ENCODE measurements at places on chromosomes 4 and X.

- no peak for DNase-seq
Measured at GRCh38 chr4:186781032-186781917, 57.6 kb upstream of the FAT1 start.

GRCh38 chrX:46485897-46486296 lies 59.3 kb downstream of the ZNF674 start:
- DNase-seq, result no peak

DNA sequence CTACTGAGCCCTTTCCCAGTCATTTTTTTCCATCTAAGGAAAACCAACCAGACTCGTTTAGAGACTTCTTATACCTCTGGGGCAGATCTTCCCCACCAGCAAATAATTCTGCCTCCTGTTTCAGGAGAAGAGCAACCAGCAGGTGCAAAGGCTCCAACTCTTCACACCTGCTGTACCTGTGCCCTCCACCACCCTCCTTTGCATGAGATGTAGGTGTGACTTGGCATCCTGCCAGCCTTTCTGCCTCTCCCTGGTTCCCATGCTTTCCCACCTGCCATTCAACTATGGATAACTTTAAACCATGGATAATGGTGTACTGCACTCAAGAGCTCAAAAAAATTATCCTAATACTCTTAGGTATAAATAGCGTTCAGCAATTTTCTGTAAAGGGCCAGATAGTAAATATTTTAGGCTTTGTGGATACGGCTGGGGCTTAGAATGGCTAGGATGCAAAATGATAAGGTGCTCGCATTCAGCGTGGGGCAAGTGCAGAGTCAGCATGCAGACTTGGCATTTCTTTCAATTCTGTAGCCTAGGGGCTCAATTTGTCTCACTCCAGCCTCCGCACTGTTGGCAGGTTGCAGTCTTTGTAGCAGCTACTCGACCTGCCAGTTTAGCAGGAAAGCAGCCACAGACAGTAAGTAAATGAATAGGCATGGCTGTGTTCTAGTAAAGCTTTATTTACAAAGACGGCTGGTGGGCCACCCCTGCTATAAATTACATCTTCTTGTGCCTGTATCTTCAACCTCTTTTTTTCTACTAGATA lies 79.8 kb downstream of the HCCS start:
- DNase-seq, result no peak

GRCh38 chr4:106893903-106894302 lies 142.2 kb downstream of the DKK2 start:
- DNase-seq, result no peak

DNA sequence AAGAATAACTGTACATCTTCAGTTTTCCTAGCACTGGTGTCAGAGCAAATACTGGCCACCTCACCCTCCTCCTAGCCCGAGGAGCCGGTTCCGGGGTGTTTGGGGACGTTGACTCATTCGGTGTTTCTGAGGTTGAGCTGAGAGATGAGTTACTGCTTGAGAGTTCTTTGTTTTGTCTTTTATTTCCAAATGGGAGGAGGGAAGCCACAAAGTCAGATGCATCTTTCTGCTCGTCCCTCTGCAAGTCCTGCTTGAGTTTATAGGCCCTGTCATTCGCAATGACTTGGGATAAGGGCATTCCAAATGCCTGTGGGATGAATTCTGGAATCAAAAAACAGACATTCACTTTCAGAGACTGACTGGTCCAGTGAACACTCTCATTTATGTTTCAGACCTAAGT lies 77.5 kb downstream of the HCCS start:
- DNase-seq, result no peak

GRCh38 chr4:182875453-182876405 lies 41.5 kb downstream of the DCTD start:
- DNase-seq, result no peak

DNA sequence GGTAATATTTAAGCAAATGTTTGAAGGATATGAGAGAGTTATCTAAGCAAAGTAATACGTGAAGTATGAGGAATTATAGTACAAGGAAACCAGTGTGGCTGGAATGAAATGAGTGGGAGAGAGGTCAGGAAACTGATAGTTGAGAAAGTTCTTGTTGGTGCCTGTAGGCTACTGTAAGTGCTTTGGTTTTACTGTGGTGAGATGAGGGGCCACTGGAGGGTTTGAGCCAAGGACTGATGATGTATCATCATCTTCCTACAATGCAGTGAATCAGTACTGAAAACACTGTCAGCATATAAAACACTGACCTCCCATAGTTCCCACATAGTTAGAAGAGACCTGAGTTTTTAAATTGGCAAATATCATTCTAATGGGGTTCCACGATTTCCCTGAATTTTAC lies 367.5 kb upstream of the CTSO start:
- DNase-seq, result no peak

DNA sequence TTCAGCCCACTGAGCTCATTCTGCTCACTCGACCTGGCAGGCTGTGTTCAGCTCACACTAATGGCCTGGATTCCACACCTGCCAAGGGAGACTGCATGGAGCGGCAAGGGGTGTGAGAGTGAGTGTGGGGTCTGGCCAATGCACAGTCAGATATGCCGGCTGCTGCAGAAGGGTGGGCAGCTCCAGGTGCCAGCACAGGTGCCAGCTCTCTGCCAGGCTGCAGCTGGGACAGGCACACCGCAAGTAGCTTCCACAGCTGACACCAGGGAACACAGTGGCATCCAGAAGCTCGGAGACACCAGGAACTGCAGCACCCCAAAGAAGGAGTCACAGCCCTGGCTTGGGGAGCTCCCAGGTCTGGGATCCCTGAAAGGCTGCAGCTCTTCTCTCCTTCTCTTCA lies 83.7 kb downstream of the PRDM5 start:
- DNase-seq, result no peak

DNA sequence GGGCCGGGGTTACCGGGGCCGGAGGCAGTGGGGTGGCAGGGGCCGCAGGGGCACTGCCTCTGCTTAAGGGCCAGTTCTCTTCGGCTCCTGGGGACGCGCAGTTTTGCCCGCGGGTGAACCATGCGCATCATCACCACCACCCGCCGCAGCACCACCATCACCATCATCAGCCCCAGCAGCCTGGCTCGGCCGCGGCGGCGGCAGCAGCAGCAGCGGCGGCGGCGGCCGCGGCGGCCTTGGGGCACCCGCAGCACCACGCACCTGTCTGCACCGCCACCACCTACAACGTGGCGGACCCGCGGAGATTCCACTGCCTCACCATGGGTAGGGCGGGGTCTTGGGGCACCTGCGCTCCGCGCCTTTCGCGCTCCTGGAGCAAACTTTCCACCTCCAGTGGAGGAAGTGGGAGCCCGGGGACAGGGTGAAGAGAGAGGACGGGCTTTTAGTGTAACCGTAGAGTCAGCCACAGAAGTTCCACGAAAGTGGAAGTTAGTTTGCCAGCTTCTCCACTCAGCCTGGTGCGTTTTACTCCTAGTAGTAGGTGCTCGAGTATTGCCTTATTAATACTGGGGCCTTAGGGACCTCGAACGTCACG lies 729 bp downstream of the GSX2 start:
- no peak for DNase-seq

GRCh38 chr4:1160351-1160750 lies 12.0 kb downstream of the SPON2 start:
- DNase-seq, result no peak

DNA sequence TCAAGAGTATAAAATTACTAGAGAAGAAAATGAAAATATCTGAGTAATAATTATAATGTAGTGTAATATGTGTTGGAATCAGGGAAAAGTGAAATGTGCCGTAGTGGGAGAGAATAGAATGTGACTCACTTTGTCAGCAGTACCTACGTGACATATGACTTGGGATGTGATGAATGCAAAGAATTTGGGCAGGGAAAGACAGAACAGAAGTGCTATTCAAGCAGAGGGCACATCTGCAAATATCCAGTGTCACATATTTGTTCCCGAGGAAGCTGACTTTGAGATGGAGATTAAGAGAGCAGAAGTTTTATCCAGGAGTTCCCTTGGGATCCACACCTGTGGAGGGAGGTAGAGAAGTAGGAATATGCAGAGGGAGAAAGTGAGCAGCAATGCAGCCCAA lies 69.3 kb upstream of the HS3ST1 start:
- DNase-seq, result no peak

DNA sequence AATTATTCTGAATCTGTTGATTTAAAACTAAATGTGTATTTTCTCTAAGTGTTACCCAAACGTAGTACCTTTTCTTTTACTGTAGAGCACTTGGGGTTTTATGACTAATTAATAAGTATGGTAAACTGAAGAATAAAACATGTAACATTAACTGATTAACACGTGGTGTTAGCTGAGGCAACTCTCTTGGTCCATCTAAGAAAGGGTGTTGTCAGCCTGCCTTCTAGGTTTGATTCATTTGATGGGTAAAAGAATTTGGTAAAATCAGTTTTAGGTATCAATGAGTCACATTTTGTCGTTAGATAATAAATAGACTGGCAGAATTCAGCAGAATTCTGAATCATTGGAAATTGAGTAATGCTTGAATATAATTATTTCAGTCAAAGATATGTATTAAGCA lies 99.7 kb downstream of the AFF1 start:
- DNase-seq, result no peak

- DNase-seq, result no peak
Measured at GRCh38 chrX:2691543-2692220, 587 bp downstream of the CD99 start.

DNA sequence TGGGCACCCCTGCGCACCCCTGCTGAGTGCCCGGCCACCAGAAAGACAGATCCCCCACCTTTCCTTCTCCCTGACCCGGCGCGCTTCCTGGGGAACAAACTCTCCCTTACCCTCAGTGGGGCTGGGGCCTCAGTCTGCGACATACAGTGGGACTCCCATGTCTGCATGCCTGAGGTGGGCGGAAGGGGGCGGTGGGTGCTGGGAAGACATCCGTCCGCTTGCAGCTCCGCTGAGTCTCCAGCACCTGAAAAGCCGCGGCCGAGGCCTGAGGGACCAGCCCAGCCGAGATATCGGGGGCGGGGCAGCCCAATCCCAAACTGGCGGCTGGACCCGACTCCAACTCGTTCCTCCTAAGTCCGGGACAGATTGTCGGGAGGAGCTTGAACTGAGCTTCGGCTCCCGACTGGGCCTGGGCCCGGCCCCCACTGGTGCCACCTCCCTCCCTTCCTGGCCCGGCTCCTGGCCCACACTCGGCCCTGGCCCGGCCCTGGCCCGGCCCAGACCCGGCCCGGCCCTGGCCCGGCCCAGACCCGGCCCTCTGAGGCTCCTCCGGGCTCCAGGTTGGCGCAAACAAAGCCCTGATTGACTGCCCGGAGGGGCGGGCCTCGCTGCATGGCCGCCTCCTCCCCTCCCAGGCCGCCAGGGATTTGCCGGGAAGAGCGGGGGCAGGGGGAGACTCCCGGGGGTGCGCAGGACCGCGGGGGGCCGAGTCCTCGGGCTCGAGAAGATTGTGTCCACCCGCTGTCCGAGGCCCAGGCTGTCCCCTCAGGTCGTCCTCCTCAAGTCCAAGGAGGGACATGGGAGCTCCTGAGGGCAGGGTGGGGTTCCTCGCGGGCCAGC lies 877 bp upstream of the SLC16A2 start:
- peak; percentile 70 for DNase-seq

DNA sequence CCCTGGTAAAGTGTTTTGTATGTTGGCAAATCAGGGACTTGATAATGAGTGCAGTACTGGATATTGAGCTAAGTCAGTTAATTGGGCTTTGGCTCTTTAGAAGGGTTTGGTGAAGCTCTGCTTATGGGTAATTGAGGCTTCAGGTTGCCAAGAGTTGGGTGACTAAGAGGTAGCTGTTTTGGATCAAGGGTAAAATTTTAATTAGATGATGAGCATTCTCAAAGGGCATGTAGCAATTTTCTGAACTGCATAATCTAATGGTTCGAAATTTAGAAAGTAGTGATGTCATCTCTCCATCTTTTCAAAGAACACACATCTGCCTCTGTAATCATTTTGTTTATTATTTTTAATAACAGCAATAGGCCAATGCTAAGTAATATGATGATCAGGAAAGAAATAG lies 5.5 kb upstream of the TRIM2 start:
- DNase-seq, result no peak

DNA sequence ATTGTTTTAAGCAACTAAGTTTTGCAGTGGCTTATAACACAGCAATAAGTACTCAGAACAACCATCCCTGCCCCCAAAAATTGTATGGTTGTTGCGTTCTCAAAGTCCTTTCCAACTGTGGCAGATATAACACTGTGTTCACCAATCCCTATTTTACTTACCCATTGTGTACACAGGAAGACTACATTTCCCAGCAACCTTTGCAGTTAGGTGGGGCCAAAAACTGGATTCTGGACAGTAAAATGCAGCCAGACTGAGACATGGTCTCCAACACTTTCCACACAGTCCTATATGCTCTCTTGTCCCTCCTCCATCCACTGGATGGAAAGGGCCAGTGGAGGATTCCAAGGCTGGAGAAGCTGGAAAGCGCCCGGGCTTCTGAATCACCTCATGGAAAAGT lies 523.6 kb downstream of the BCOR start:
- DNase-seq, result no peak

DNA sequence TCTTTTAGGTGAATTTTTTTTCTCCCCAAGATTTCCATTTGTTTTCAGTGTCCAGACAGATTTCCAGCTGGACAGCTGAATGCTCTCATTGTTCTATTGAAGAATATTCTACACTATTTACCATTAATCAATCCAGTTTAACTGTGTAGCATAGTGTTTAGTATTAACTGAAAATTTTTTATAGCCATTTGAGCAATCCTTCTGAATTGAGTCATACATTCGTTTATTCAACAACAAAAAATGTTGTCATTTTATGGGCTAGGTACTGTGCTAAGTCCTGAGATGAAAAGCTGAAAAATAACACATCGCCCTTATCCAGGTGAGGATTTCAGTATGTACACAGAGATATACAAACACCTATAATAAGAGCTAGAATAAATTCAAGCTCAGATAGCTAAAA lies 223.3 kb downstream of the COL25A1 start:
- DNase-seq, result no peak

DNA sequence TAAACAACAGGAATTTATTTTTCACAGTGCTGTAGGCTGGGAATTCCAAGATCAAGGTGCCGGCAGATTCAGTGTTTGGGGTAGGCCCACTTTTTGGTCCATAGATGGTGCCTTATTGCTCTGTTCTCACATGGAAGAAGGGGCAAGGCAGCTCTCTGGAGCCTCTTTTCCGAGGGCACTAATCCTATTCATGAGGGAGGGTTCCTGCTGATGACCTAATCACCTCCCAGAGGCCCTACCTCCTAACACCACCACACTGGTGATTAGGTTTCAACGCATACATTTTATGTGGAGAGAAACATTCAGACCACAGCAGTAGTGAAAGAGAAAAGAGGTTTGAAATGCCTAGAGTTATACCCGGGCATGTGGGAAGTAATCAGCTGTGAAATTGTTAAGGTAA lies 1.4 kb upstream of the POLA1 start:
- no peak for DNase-seq

DNA sequence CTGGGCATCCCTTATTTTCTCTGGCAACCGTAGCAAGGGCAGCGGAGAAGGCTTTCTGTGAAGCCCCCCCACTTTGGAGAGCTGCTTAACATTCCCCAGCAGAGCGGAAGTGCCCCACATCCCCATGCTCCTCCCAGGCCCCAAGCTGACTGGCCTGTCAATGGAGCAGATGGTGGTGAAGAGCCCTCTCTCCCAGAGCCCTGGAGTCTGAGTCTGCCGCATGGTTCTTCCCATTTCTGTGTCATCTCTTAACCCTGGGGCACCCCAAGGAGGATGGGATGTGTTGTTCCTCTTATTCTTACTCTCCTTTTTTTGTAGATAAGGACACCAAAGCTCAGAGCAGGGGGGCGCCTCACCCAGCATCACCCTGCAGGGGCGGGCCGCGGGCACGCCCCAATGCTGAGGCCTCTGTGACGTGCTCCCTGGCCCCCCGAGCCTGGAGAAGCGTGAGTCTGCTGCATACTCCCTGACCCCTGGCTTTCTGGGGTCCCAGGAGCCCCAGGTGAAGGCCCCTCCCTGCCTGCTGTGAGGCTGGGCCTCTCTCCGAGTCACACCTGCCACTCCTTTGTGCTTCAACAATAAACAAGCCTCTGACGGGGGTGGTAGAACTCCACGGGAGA lies 35.9 kb downstream of the ADRA2C start:
- no peak for DNase-seq
